Activated T-cell treated with anti-CD3 and anti-CD28 coated beads for 4 hours (primary cell): ENCODE measurements at places on chromosomes 1 and 21.

GRCh38 chr1:200775850-200776249 is 37.2 kb downstream of the CAMSAP2 start:
- no peak for DNase-seq

- no peak for DNase-seq
Measured at GRCh38 chr21:32329776-32330175, 31.1 kb downstream of the MRAP start.

GRCh38 chr1:147292012-147292411 is 49.5 kb downstream of the CHD1L start:
- DNase-seq, result no peak

DNA sequence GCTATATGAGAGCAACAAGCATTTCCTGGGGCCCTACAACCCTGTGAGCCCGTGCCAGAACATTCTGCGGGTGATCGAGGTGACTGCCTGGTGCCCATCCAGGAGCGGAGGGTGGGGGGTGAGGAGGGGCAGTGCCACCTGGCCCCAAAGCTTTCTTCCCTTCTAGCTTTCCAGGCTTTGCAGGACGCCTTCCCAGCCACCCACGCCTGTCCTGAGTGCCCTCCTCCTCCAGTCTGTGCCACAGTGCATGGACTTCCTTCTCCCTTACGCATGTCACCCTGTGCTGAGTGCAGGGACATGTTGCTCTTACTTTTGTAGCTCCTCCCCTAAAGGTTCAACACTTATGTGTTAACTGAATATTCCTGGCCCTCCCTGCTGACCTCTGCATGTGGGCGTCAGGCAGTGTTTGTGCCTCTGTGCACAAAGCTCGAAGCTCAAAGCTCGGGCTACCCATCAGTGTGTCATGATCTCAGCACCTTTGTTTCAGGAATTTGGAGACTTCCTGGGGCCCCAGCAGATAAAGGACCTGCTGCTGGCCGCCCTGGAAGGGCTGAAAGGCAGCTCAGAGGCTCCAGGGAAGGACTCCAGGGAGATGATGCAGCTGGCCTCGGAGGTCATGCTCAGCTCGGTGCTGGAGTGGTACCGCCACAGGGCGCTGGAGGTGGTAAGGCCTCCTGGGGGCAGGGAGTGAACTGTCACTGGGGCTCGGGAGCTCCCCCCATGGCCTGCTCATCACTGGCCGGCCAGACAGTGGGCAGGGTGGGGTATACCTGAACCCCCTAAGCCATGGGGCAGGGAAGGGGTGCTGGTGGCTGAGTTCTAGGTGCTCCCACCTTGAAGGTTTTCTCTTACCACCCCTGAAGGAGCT is 36.7 kb upstream of the TTC4 start:
- DNase-seq, result no peak

GRCh38 chr1:199113265-199113869 is 474.5 kb downstream of the PTPRC start:
- DNase-seq, result peak; percentile 51

GRCh38 chr1:110196917-110197765 is 13.0 kb upstream of the KCNC4 start:
- DNase-seq, result peak; percentile 30

- DNase-seq, result peak; percentile 16
Measured at GRCh38 chr21:46457801-46458314, 833 bp upstream of the DIP2A start.

- DNase-seq, result no peak
Measured at GRCh38 chr1:236907205-236907604, 97.0 kb downstream of the MT1HL1 start.

GRCh38 chr1:198171667-198172540 is 15.1 kb downstream of the NEK7 start:
- DNase-seq, result no peak

- no peak for DNase-seq
Measured at GRCh38 chr1:20447794-20448193, 38.2 kb downstream of the CAMK2N1 start.

DNA sequence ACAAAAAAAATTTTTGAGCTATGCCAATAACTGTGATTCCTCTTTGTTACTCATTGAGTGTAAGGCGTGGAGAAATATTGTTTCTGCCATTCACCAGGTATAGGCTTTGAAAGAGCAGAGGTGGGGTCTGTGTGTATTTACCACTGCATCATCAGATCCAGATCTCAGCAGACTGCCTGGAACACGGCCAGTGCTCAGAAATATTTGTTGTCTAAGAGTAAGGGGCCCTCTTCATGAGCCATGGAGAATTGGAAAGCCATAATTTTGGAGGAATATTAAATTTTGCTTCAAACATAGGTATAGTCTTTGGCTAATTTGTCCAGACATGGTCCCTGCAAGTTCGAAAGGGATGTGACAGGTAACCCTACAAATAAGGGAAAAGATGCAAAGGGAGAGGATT is 231.3 kb upstream of the IRF2BP2 start:
- DNase-seq, result no peak

GRCh38 chr1:64093941-64094340 is 109.5 kb upstream of the UBE2U start:
- no peak for DNase-seq

DNA sequence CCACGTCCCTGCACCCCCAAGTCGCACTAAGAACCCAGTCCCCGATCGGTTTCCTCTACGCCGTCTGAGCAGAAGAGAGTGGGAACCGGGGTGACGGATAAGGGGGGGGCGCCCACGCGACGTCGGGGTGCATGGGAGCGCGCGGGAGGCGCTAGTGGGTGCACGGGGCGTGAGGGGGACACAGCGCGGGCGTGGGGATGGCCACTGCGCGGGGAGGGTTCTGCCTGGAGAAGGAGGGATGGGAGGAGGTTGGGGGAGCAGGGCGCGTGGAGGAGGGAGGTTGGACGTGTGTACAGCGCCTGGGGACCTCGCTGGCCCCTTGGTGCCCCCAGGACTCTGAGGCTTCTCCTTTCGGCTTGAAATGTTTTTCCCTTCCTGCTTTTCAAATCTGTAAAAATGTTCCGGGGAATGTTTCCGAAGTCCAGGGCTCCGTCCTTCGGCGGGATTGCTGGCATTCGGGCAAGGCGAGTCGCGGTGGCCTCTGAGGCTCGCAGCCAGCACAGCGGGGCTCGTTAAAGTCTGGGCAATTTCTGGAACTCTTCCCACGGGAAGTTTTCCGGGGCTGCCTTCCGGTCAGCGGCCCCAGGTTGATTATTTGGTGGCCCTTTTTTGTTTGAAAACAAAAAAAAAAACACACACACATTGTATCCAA is 13.1 kb downstream of the RNF220 start:
- DNase-seq, result no peak

GRCh38 chr1:153951801-153952200 is 5.3 kb upstream of the DENND4B start:
- no peak for DNase-seq

GRCh38 chr1:176566004-176566975 is 103.3 kb downstream of the PAPPA2 start:
- DNase-seq, result no peak

DNA sequence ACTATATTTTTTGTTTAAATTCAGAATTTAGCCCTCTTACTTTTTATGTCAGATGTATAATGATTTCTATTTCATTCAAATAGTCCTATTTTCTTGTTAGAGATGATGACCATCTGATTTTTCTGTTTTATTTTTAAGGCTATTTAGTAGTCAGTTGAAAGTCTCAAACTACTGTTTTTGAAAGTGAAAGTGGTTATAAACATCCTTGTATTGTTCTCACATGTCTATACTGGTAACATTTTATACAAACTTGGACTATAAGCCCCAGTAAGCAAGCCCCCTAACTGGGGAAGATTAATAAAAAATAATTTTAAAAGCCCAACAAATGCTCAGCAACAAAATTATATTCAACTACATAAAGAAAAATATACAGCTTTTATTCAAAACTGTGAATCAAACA is 271.3 kb upstream of the RGS18 start:
- DNase-seq, result no peak

GRCh38 chr1:55141295-55141893 is 73.8 kb downstream of the USP24 start:
- no peak for DNase-seq

GRCh38 chr1:31736675-31737074 is 27.5 kb downstream of the ADGRB2 start:
- DNase-seq, result peak; percentile 76

DNA sequence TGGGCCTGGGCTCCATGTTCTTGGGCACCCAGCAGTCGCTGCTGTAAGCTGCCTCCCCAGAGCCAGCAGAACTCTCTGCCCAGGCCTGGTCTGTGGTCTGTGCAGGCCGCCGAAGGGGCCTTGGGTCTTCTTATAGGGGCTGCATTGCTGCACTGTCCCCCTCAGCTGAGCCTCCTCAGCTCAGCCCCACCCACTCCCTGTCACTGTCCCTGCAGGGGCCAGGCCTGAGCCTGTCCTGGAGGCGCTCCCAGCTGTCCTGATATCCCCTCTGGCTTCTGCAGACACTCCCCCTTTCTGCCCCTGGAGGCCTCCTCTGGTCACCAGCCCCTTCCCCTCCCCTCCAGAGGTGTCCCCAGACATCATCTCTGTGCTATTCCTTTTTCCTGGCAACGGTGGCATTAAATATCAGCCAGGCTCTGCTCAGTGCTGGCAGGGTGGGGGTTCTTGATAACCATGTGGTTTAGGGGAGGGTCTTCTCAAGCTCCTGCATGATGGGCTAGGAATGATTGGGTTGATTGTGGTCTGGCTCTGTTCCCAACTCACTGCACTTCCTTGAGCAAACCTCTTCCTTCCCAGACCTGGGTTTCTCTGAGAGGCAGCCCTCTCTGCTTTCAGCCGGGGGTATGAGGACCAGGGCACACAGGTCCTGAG is 3.7 kb upstream of the FOXO6 start:
- no peak for DNase-seq

GRCh38 chr1:25148673-25149300 is 83.5 kb downstream of the SYF2 start:
- DNase-seq, result peak; percentile 18

- no peak for DNase-seq
Measured at GRCh38 chr1:186875896-186876835, 47.4 kb downstream of the PLA2G4A start.

DNA sequence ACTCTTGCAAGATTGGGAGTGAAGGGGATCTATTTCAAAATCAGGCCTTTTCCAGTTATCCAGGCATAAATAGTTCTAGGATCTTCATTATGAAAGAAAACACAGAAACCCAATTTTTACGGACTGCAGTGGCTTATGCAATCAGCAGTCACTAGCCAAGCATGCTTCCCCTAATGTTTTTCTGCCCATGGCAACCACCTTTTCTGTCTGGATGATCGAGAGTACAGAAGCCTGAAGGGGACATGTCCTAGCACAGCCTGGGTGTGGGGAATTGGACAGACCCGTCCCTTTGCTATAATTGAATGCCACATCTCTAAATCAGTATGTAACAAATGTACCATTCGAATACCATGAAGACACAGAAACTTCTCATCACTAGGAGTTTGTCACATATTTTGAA is 29.8 kb upstream of the NCAM2 start:
- no peak for DNase-seq

GRCh38 chr1:58446368-58446767 is 100.2 kb downstream of the OMA1 start:
- no peak for DNase-seq

DNA sequence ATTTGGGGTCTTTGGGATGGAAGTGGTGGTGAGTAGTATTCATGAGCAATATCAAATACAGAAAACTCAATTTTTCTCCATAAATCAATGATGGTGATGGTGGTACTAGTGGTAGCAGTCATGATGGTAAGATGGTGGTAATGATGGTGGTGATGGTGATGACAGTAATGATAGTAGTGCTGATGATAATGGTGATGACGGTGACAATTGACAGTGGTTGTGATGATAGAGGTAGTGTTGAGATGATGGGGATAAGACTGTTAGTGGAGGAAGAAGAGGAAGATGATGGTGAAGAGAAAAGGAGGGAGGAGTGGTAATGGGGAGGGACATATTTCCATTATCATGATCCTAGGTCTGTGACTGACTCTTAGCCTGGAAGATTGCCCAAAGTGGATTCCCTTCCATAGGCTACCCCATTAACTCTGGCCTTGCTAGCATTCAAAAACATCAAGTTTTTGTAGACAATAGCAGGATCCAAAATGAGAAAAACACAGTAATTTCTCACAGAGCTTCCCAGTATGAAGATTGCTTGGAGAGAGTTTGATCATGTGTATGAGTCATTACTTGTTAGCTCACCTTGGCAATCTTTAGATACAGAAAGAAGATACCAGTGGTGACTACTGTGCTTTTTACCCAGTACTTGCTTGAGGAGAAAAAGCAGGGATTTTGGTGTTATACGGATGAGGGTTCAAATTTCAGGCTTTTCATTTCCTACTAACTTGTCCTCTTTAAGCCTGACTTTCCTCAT is 93.9 kb downstream of the ATP1A1 start:
- DNase-seq, result no peak

GRCh38 chr1:184966989-184967388 is 7.3 kb downstream of the NIBAN1 start:
- DNase-seq, result no peak

DNA sequence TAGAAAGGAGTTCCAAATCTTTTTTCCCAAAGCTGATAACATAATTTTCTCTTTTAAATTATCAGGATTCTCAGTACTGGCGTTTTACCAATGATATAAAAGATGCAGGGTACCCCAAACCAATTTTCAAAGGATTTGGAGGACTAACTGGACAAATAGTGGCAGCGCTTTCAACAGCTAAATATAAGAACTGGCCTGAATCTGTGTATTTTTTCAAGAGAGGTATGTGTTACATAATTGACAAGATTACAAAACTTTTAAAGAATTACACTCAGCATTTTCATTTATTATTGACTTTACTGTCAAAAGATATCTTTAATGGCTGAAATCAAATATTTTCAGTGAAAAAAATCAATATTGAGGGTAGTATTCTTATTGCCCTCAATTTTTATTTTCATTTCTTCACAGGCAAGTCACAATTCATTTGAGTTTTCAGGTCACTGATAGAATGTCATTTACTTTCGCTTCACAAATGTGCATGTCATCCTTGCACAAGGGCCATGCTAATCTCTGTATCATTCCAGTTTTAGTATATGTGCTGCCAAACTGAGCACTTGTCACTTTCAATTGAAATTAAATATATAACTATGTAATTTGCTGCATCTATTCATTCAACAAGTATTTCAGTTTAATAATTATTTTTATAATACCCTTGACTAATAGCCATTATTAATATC is 63.5 kb downstream of the TPR start:
- no peak for DNase-seq
